ENCODE measurements at places on chromosomes 4 and X.

- no peak for DNase-seq
Measured at GRCh38 chrX:151631822-151632221, 63.4 kb upstream of the PRRG3 start.

DNA sequence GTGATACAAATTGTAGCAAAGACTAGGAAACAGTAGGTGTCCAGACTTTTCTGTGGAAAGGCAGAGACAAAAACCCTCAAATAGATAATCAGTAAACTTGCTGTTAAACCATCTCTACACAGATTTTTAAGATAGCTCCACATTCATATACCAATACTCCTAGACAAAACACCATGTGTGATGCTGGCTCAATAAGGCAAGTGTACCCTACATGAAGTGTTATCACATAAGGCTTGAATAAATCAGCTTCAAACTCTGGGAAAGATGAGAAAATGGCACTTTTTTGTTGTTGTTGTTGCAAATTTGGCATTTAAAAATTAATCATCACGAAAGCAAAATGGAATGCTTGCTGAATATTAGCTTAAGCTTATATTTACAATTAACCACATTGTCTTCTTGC is 45.1 kb downstream of the DRD5 start:
- DNase-seq: no peak

GRCh38 chrX:25555521-25555920 is 539.8 kb upstream of the ARX start:
- no peak for DNase-seq

DNA sequence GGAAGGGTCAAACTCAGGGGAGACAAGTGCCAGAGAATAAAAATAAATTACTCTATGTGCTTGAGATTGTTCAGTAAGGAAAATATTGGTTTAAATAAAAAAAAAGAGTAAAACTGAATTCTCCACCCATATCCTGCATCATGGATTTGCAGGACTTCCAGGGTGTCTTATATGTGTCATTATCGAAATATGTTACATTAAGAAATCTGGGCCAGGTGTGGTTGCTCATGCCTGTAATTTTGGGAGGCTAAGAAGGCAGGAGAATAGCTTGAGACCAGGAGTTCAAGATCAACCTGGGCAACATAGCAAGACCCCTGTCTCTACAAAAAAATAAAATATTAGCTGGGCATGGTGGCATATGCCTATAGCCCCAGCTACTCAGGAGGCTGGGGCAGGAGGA is 104.9 kb downstream of the PPP3CA start:
- DNase-seq: no peak

DNA sequence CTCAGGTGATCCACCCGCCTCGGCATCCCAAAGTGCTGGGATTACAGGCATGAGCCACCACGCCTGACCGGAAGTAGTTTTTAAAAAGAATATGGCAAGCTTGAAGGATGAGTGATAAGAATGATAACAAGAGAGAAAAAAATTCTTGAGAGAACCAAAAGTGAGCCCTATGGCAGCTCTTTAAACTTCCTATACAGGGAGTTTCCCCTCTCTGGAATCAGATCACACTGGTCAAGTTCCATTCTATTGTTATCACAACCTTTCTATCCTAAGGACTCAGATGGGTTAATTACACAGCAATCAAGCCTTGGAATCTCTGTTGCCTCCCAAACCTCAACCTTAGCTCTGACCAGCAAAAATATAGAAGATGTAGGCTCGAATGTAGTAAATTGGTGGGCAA is 33.8 kb upstream of the ZNF518B start:
- no peak for DNase-seq

GRCh38 chr4:69239557-69240168 is 25.1 kb upstream of the UGT2B11 start:
- DNase-seq: no peak

- no peak for DNase-seq
Measured at GRCh38 chrX:27976284-27976683, 5.0 kb downstream of the DCAF8L1 start.

DNA sequence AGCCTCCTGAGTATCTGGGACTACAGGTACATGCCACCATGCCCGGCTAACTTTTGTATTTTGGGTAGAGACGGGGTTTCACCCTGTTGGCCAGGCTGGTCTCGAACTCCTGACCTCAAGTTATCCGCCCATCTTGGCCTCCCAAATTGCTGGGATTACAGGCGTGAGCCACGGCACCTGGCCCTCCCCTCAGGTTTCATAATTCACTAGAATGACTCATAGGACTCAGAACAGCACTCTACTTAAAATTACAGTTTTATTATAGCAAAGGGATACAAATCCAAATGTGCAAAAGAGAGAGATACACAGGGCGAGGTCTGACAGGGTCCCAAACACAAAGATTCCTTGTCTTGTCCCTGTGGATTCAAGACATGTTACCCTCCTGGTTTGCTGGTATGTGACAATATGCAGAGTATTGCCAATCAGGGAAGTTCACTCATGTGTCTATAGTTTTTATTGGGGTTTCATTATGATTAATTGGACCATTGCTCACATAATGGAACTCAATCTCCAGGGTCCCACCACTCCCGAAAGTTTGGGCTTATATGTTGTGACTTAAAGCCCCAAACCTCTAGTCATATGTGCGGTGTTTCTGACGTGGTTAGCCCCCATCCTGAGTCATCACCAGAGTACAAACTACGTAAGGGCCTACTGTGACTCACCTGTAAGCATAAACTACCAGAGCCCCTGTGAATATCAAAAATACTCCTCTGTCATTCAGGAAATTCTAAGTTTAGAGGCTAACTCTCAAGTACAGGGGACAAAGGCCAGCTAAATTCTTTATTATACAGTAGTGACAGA is 5.2 kb downstream of the YIPF6 start:
- no peak for DNase-seq

- DNase-seq: no peak
Measured at GRCh38 chrX:21658152-21658737, at the start of gene KLHL34. Gene KLHL34, minus strand, starts transcription at chrX:21658330. Its CDS starts 542 bp downstream, at chrX:21657788.

DNA sequence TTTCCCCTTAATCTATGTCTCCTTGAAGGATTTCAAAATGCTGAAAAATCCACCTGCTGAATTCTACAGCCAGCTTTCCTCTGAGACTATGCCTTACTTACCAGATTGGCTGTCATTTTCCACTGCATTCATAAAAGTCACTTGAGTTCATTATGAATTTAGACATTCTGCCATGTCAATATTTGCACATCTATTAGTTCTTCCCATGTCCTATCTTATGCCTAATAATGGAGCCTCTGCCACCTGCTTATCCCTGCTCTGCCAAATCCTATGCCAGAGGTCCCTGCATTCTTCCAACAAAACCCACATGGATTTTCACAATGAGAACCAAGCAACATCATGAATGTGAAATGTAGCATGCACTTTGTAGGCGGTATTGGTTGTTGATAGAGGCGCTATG is 42.6 kb downstream of the GASK1B start:
- DNase-seq: no peak

GRCh38 chr4:3877236-3877635 is 111.1 kb downstream of the ADRA2C start:
- no peak for DNase-seq

DNA sequence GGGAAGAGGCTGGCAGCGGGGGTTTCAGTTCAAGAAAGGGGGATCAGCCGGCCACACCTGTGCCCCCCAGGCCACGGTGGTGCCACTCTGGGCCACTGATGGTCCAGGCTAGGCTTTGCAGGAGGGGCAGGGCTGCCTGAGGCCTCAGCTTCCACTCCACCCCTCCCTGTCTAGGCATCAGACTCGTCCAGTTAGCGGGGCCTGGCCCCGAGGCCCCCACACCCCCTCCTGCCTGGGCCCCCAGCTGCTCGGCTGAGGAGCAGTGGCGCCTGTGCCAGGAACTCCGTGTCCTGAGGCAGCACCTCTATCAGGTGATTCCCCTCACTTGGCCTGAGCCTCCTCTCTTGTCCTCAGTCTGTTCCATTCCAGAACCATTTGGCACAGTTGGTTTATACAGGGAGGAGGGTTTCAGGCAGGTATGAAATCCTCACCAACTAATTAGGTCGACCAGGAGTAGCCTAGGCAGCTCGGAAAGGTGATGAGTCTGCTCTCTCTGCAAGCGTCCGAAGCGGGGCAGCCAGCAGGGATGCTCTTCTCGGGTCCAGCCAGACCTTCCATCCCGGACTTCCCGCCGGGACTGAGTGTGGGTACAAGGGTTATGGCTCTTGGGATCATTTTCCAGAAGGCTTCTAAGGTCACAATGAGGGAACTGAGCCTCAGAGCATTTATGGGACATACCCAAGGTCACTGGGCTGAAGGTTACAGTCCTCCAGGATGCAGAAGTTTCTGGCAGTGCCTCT is 2.1 kb downstream of the NSG1 start:
- DNase-seq: no peak

GRCh38 chrX:118976599-118977340 is 2.4 kb downstream of the LONRF3 start:
- DNase-seq: no peak

Measured in GM12892 (cell line).